ENCODE measurements at places on chromosomes 2 and 18.

GRCh38 chr18:26121476-26121875 lies 12.2 kb upstream of the PSMA8 start:
- DNase-seq: no peak

DNA sequence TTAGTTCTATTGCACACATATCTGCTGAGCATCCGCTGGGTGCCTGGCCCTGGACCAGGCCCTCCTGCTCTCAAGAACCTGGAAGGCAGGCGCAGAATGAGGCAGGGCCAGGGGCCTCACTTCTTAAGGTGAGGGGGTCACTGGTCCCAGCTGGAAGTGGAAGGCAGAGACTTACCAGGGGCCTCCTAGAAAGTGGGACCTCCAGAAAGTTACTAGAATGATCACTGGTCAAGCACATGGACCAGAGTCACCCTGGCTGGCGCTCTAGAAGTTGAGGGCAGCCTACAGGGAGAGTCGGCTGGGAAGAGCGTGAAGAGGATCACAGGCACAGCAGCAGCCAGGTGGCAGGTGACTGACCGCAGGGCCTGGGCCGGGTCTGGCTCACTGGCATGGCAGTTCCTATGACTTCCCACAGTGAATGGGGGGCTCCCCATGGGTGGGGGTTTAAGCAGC lies 26.1 kb upstream of the MAL start:
- DNase-seq: no peak

DNA sequence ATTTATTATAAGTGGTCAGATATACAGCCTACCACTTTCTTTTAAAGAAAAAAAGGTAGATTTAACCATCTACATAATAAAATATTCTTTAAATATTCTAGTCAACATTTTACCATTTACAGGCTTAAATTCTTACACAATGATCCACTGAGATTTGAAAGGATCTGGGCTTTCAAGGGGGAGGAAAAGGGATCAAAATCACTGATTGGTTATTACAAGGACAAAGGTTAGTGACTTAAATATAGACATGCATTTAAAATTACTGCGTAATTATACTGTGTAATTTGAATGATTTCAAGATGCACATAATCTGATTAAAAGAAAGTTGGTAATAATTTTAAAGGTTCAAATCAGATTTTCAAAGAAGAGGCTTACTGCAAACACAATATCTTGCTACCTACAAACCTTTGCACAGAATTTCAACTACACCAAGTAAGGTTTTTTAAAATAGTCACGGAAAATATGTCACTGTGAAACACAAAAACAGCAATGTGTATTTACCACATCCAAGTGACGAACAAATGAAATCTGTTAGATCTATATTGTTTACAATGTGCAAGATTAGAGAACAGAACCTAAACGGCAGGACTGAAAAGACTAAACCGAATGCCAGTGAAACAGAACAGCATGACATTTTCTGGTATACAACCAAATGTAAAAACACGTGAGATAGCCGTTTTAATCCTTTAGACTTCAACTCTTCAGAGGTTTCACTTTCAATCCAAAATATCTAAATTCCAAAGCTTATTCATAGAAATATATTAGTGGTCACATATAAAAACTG lies 40.8 kb downstream of the RTN4 start:
- DNase-seq: no peak

DNA sequence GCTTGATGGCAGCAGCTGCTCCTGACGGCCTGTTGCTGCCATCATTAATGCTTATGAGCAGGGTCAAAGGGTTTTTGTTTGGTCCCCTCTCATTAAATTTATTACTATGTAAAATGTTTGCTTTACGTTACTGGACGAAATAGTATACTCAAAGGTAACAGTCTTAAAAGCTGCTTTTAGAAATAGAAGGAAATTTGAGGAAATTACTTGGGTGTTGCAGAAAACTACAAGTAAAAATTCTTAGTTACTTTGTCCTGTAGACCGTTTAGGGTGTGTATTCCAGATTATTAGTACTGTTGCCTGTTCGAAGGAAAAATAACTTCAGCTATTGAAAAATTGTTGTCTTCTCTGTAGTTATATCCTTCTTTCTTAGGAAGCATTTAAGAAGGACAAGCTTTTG lies 27.8 kb downstream of the DDX1 start:
- DNase-seq: no peak

- DNase-seq: no peak
Observed at GRCh38 chr2:41489638-41490037, 558.2 kb upstream of the PKDCC start.

DNA sequence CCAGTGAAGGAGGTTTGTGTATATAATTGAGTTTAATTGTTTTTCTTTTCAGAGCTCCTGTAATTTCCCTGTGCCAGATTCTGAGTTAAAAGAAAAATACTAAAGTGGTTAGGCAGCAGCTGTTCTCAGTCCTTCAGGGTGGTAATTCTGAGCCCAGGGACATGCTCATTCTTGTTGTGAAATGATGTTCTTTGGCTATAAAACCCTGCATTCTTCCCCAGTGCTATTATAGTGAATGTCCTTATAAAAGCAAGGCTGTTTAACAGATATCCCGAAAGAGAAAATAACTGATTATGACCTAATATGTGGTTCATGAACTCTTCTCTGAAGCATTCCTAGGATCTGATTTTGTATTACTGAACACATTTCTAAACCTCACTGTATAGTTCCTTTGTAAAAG lies 34.0 kb downstream of the ADAM23 start:
- DNase-seq: no peak

GRCh38 chr2:101466426-101466825 lies 8.5 kb downstream of the RFX8 start:
- DNase-seq: no peak

- DNase-seq: no peak
Observed at GRCh38 chr18:55522011-55522410, 66.0 kb downstream of the TCF4 start.

DNA sequence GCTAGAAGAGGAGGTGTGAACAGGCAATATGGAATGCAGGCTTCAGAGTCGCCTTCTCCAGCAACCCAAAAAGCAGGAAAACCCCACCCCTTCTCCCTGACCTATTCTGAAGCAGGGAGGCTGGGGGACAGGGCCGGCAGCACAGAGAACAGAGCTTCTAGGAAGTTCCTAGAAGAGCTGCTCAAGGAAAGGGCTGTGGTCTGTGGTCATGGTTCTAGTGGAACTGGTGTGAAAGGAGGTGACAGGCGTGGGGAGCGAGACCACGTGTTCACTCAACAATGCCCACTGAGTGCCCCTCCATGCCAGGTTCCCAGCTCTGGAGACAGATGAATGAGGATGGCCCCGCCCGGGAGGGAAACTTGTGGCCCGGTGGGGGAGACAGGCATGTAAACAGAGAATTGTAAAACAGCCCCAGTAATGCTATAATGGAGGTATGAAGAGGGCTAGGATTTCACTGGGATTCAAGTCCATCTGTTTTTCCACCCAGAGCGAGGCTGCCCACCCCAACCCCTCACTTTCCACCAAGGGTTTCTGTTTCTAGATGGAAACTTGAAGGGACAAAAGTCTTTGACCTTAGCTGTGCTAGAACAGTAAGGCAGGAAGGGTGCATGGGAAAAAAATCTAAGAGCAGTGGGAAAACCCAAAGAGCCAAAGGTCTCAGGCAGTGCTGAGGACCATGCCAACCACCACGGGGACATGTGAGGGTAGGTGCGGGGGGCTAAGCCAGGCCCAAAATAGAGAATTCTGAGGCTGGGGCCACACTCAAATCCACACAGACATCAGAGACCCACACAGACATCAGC lies 71.8 kb downstream of the TNS1 start:
- no peak for DNase-seq

GRCh38 chr2:175363699-175364098 lies 182.2 kb upstream of the ATP5MC3 start:
- DNase-seq: no peak

- no peak for DNase-seq
Observed at GRCh38 chr2:120294008-120294340, 41.3 kb downstream of the RALB start.

GRCh38 chr2:241777686-241778627 lies 1.3 kb downstream of the GAL3ST2 start:
- DNase-seq: no peak

DNA sequence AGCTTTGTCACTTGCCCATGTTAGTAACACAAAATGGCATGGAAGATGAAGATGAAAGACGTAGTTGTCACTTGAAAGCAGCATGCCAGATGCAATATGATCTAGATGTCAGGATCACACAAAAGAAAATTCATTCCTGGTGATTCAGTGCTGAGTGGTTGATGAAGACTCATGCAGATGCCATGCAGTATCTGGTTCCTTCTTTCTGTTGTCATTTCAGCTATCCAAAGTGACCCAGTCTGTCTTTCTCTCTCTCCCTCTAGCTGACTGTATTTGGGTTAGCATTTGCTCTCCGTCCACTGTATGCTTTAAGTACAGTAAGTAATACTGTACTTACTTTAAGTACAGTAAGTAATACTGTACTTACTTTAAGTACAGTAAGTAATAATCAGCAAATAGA lies 50.4 kb downstream of the TTN start:
- no peak for DNase-seq

- DNase-seq: no peak
Observed at GRCh38 chr2:66426244-66427111, 8.4 kb upstream of the MEIS1 start.

GRCh38 chr18:21629089-21629832 lies 17.1 kb downstream of the SNRPD1 start:
- no peak for DNase-seq

DNA sequence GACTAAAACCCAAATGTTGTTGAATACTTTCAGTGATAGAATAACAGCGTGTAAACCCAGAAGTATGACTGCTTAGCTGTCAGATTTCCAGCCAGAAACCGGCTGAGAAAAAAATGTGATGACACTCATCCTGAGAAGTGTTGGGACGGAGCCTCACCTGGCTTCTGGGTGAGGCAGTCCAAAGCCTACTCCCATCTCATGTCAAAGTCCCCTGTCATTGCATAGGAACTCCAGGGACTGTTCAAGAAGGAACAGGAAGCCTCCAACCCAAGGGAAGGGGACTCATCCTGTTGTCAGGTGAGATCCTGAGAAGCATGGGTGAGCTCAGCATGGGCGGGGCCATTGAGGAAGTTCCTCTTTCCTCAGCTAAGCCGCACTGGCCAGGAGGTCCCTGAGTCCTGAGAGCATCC lies 11.3 kb upstream of the CHRNA1 start:
- no peak for DNase-seq

GRCh38 chr18:38633333-38633732 lies 1067.7 kb upstream of the CELF4 start:
- no peak for DNase-seq

DNA sequence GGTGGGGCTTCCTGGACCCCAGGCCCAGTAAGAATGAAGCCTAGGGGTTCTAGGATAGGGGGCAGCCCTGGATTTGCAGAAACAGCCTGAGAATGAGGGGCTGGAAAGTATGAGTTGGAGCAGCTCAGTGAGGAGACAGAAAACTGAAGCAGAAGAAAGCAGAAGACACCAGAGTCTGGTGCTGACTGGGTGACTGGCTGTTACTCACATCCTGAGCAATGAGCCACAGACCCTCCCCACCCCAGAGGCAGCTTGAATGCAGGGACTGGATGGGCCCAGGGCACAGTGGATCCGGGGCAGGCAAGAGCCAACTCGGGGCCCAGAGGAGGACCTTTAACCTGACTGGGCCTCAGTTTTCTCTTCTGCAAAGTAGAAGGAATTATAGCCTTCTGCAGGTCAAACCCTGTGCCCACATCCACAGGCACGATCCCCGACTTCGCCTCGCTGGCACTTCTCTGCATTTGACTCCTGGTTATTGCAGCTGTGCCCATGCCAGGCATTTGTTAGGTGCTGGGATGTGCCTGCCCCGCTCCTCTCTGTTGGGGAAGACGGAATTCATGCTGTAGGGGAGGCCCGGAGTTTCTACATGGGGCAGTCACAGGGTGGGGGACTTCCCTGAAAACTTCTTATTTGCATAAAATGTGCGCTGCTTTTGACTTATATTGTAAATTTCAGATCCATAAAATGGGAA lies 8.5 kb downstream of the STEAP3 start:
- DNase-seq: no peak

GRCh38 chr2:237627441-237628246 lies at the start of gene LRRFIP1:
Gene LRRFIP1 (plus strand): TSS chr2:237627587. CDS start chr2:237627645, 58 bp downstream.
- no peak for DNase-seq

GRCh38 chr2:179862898-179863458 lies 1.6 kb upstream of the ZNF385B start:
- DNase-seq: no peak

GRCh38 chr18:75210274-75211001 lies at the start of gene TSHZ1:
Gene TSHZ1 (plus strand): TSS chr18:75210797. CDS start chr18:75211877, 1,080 bp downstream.
- no peak for DNase-seq

DNA sequence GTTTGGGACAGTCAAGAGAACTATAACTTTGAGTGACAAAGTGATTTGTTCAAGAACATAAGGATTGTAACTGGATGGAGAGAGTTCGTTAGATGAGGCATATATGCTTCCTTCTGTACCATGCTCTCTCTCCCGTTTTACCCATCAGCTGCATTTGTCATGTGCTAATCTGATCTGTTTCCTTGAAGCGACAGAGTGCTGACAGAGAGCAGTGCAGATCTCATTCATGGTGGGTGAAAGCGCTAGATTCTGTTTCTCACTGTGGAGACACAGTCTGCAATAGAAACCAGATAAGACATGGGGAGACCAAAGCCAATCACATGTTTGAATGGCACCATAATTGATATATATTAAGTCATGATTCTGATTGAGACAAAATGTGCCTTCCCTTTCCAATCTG lies 456.6 kb upstream of the CELF4 start:
- no peak for DNase-seq

DNA sequence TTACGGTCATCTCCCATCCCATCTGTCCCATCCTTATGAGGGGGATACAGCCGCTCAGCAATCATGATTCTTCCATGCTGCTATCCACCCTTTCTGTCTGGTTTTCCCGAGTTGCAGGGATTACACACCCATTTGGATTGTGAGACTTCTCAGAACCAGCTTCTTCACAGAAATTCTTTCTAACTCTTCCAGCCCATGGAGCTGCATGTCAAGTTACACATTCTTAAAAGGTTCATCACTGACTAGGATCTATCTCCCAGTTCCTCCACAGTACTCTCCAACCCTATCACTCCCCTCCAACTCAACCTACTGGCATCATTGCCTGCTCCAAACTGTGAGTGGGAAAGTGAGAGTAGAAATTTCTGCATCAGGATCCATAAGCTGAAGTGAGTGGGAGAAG lies 558.2 kb upstream of the TNP1 start:
- no peak for DNase-seq

DNA sequence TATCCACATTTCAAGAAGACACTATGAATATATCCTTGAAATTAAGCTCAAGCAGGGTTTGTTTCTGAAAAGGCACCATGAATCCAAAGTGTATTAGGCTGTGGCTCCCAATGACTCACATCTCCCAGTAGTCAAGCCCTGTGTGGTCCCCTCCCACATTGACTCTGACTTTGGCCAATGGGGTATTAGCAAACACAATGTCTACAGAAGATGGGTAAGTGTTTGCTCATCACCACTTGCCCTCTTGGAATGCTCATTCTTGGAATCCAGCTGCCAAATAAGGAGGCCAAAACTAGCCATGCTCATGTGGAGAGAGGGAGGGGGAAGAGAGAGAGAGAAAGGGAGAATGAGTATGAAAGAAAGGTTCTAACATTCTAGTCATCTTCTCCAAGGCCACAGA lies 490.0 kb downstream of the TXNL1 start:
- no peak for DNase-seq

GRCh38 chr2:196112418-196113034 lies 43.9 kb upstream of the DNAH7 start:
- peak; percentile 56 for DNase-seq

GRCh38 chr2:45068571-45069140 lies 59.4 kb upstream of the SIX2 start:
- DNase-seq: no peak

- no peak for DNase-seq
Observed at GRCh38 chr2:48543895-48544294, 13.9 kb downstream of the STON1 start.

- DNase-seq: no peak
Observed at GRCh38 chr2:127631541-127631996, 14.4 kb upstream of the GPR17 start.

Data from AG09319 (cell line).